CD4-positive, alpha-beta T cell treated with Interleukin-12 subunit alpha and Interleukin-12 subunit beta, for 1 hour (primary cell): ENCODE measurements at places on chromosomes 2 and 18.

- no peak for DNase-seq
Observed at GRCh38 chr2:181877181-181877664, 14.3 kb upstream of the ITPRID2 start.

- no peak for DNase-seq
Observed at GRCh38 chr2:71930049-71930681, 217.5 kb downstream of the CYP26B1 start.

GRCh38 chr18:65091744-65092329, 659.0 kb upstream of the CDH7 start:
- no peak for DNase-seq

- DNase-seq: no peak
Observed at GRCh38 chr2:230875347-230876315, 10.9 kb downstream of the ITM2C start.

GRCh38 chr2:157572725-157573124, 55.9 kb downstream of the ACVR1C start:
- DNase-seq: peak; percentile 7

DNA sequence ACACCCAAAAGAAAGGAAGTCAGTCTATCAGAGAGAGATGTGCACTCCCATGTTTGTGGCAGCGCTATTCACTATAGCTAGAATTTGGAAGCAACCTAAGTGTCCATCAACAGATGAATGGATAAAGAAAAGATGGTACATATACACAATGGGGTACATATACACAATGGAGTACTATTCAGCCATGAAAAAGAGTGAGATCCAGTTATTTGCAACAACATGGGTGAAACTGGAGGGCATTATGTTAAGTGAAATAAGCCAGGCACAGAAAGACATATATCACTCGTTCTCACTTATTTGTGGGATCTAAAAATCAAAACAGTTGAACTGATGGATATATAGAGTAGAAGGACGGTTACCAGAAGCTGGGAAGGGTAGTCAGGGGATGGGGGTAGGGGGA, 99.9 kb upstream of the ZNF516 start:
- DNase-seq: no peak

GRCh38 chr2:44981714-44982108, 27.5 kb downstream of the SIX2 start:
- DNase-seq: peak; percentile 59

DNA sequence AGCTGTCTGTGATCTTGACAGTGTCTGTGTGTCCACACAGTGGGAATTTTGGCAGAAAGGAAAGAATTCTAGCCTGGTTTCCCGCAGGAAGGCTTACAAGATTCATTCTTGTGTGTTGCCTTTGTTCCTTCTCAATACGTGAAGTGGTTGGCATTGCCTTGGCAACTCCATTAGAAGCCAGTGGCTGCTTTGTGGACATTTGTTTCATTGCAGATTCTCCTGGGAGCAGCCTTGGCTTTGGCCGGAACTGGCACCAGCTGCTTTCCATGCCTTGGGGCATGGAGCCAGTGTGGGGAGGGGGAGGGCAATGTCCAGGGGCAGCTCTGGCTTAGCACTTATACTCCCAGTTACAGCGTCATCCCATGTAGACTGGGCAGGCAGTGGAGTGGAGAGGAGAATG, 39.4 kb downstream of the KIF5C start:
- DNase-seq: no peak

DNA sequence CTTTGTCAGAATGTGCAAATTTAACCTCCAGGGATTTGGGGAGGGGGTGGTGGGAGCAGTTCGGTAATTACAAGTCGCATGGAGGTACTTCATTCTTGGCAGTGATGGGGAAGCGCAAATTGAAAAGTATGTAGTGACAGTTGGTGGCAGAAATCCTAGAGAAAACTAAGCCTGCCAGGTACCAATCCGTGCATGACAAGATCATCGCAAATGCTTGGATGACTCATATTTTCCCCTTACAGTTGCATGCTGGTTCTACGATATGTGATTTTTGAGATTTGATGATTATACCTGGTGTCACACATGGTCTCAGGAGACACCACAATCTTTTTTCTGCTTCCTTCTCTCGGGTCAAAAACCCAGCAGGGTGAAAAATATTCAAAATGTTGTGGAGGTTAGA, 479.7 kb upstream of the ID2 start:
- DNase-seq: no peak

- DNase-seq: no peak
Observed at GRCh38 chr2:195543063-195543462, 114.0 kb upstream of the SLC39A10 start.

DNA sequence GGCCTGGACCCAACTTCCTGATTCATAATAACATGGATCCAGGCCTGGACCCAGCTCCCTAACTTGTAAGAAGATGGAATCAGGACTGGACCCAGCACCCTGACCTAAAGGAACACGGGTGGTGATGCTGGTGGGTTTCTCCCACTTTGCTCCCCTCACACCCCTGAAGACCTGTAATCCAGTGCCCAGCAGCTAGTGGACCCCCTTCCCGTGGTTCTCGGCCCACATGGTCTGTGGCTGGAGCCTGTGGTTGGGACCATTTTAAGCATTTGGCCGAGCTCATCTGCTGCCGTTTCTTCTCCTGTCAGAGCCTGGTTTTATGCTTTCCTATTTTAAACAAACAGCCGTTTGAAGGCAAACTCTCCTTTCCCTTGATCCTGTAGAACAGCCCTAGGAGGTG, 232.8 kb downstream of the EIPR1 start:
- no peak for DNase-seq

DNA sequence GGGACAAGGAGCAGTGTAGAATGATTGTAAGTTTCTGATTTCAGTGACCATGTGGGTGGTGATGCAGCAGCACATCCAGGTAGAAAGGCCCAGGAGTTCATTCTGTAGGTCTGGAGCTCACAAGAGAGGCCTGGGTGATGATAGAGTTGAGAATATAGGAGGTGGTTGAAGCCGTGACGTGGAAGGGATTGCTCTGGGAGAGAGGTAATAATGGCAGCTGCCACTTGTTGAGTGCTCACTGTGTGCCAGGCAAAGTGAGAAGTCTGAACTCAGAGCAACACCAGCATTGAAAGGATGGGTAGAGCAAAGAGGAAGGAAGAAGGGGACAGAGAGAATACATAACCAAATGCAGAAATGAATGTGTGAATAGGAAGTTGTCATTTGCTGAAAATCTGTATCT, 3.3 kb downstream of the TTLL4 start:
- no peak for DNase-seq

- DNase-seq: no peak
Observed at GRCh38 chr2:105741174-105741573, 3.5 kb upstream of the NCK2 start.

- no peak for DNase-seq
Observed at GRCh38 chr2:47870641-47871540, 35.4 kb downstream of the FBXO11 start.
